ENCODE measurements at places on chromosomes 16 and 17.

DNA sequence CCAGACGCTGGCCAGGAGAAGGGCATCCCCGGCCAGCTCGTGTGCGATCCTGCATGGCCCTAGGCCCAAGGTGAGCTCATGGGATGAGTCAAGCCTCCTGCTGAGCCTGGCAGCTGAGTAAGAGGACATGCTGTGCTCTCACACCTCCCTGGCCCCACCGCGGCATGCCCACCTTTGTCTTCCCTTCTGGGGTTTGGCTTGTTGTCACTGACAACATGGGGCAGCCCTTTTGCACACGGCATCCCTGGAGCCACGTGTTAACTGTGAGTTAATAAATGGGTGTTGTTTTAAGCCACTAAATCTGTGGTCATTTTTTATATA, 8.9 kb upstream of the TNS4 start:
- no peaks in the 10 kb centered on the region for H3K27me3 ChIP-seq
- peak overlapping the region; percentile 95 for H3K27ac ChIP-seq
- peak; percentile 99 for DNase-seq

DNA sequence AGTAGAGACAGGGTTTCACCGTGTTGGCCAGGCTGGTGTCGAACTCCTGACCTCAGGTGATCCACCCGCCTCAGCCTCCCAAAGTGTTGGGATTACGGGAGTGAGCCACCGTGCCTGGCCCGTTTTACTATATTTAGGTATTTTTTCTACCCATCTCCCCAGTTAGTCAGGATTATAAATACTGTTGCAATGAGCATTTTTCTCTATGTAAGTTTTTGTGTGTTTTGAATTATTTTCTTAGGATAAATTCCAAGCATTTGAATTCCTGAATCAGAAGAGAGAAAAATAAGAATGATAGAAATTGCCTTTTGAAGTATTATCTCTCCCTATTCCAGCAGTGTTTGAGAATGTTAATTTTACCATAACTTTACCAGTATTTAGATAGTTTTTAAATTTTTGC, 36.6 kb downstream of the KIAA0513 start:
- no peak for DNase-seq
- H3K27me3 ChIP-seq, result no peaks in the 10 kb centered on the region
- H3K4me1 ChIP-seq, result no peaks in the 10 kb centered on the region

DNA sequence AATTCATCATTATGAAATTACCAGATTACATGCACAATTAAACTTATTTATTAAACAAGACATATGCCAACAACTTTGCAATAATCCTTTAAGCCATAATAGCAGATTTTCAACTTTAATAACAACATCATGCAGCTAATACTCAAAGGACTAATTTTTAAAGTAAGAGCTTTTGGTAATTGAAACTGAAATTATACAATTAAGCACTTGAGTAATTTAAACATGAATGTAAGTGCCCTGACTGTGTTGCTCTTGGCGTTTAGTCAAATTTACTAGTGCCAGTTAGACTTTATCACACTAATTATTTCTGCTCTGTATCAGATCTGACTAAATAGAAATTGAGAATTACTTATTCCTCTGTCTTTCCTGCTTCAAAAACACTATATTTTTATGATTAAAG, 46.8 kb upstream of the PSMD7 start:
- H3K4me3 ChIP-seq, result no peak overlapping the region
- H3K4me1 ChIP-seq, result no peaks in the 10 kb centered on the region
- peaks cover 39% of the 10 kb centered on the region for H3K27me3 ChIP-seq
- H3K36me3 ChIP-seq, result no peaks in the 10 kb centered on the region
- no peak overlapping the region for H3K27ac ChIP-seq
- DNase-seq, result no peak

- H3K27ac ChIP-seq, result no peak overlapping the region
- no peak for DNase-seq
- H3K4me3 ChIP-seq, result no peak overlapping the region
- no peaks in the 10 kb centered on the region for H3K27me3 ChIP-seq
Measured at GRCh38 chr16:20803561-20804214, 2.6 kb downstream of the ERI2 start.

GRCh38 chr16:86509759-86510464, 415 bp upstream of the FOXF1 start:
- H3K27me3 ChIP-seq, result peaks cover 72% of the 10 kb centered on the region
- no peak overlapping the region for H3K27ac ChIP-seq
- no peak for DNase-seq
- H3K36me3 ChIP-seq, result no peaks in the 10 kb centered on the region
- H3K4me1 ChIP-seq, result peaks cover 8% of the 10 kb centered on the region
- peak overlapping the region; percentile 72 for H3K4me3 ChIP-seq

DNA sequence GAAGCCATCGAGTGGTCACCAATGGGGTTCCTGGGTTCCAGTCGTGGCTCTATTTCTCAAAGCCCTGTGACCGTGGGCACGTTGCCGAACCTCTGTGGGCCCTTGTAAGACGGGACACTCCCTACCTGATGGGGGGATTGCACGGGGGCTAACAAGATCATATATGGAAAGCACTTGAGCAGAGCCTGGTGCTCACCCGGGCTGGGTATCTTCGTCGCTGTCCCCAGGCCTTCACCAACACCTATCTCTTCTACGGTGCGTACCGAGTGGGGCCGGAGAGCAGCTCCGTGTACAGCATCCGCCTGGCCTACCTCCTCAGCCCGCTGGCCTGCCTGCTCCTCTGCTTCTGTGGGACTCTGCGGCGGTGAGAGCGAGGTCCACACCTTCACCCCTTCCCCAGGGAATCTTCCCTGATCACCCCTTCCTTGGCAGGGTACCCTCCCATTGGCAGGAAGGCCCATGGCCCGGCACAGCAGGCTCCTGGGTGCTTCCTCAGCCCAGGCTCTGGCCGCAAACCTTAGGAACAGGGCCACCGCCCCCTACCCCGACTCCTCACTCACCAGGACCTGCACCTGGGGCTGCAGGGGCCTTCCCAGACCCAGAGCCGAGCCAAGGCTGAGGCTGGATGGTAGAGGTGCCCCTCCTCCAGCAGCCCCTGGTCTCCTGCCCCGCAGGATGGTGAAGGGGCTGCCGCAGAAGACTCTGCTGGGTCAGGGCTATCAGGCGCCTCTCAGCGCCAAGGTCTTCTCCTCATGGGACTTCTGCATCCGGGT, 2.8 kb downstream of the TMC8 start:
- H3K36me3 ChIP-seq, result no peaks in the 10 kb centered on the region

All from MCF 10A (cell line).